ENCODE measurements at places on chromosomes 16 and 17.

GRCh38 chr16:2115591-2115973 is 20.1 kb downstream of the PKD1 start:
- no peak for DNase-seq

DNA sequence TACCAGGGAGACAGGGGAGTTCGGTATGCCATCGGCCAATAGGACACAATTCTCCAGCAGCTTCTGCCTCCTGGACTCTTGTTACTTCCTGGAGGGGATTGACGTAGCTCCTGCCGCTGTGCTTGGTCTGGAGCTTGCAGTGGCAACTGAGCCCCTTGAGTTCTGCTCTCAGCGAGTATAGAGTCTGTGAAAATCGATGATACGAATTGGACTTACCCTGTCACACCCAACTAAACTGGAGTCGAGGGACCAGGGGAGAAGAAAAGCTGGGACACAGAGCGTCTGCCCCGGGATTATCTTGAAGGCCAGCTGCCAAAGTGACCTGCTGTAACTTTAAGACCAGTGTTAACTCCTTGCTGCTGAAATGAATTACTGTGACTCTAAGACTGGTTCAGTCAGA is 22.2 kb downstream of the SEC14L1 start:
- no peak for DNase-seq

DNA sequence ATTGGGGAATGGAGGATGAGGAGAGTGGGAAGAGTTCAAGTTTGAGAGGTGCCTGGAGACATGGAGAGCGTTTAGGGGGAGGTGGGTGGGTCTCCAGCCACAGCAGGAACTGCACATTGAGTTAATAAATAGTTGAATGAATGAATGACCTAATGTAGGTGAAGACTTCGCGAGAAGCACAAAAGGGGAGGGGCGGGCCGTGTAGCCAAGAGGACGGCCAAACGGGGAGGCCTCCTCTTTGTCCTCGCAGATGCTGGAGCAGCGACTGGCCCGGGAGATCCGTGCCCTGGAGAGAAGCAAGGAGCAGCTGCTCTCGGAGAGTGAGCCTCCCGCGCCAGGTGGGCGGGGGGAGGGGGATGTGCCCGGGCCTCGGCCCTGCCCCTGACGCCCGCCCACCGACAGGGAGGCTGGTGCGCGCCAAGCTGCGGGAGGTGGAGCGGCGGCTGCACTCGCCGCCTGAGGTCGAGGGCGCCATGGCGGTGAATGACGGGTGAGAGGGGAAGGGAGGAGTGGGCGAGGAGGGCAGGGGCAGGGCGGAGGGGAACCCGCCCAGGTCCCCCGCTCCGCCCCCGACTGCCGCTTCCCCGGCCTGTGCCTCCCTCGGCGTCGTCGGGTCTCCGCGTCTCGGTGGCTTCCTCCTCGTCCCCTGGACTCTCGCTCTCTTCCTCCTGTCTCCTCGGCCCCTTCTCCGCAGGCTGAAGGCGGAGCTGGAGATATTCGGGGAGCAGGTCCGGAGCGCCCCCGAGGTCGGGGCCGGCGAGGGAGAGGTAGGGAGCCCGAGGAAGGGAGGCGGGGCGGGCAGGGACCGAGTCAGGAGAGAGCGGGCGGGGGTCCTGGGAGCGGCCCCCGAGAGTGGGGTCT is 12.9 kb downstream of the SYCE1L start:
- DNase-seq: peak; percentile 9

DNA sequence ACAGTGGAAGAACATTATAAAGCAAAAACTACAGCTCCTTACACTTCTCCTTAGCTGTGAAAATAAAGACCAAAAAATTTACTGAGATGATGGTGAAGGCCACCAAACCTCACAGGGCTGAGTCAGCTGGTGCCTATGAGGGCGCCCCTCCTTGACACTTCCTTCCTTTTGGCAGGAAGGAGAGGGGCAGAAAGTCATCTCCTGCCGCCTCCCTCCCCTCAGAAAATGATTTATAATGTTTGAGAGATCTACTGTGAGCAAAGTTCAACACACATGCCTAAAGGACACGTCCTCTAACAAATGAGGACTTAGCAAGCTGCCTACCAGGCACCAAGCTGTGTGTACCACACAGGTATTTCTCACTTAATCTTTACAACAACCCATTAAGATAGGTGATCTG is 245.7 kb downstream of the PRKCA start:
- DNase-seq: no peak

DNA sequence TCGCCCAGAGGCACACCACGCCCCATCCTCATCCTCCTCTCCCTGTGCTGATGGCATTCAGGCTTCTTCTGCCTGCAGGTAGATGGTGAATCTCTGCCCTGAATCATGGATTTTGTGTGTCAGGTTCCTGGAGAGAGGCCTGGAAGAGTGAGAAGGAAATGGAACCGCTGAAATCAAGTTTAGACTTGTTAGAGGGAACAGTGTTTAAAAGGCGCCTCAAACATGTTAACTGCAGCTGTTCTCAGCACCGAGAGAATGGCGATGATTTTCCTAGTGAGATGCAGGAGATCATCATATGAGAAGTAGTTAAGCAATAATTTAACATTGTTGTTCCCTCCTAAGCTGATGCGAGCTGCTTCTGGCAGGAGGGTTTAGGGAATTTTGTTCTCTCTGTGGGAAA is 744.4 kb upstream of the EEF2KMT start:
- DNase-seq: no peak

GRCh38 chr16:50671644-50672260 is 9.4 kb downstream of the SNX20 start:
- DNase-seq: no peak

DNA sequence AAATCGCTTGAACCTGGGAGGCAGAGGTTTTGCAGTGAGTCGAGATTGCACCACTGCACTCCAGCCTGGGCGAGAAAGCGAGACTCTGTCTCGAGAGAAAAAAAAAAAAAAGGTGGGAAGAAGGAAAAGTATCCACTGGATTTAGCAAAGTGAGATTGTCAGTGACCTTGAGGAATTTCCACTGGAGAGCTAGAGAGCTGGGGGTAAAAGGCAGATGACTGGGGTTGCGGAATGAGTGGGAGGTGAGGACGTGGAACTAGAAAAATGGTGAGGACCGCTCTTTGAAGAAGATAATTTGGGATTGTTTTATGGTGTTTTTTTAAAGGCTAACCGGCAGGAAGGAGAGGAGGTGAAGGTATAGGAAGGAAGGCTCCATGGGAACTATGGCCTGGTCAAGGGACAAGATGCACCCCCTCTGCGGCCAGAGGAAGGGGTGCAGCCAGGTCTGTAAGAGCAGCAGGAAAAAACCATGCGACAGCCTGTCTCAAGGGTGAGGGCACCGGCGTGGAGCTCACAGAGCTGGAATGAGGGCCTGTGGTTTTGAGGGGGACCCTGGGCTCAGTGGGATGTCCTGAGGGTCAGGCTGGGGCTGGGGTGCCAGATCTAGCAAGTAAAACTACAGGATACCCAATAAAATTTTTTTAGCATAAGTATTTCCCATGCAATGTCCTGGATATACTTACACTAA is 694 bp upstream of the MLST8 start:
- no peak for DNase-seq

GRCh38 chr16:23691483-23692189 is 12.9 kb downstream of the PLK1 start:
- no peak for DNase-seq

DNA sequence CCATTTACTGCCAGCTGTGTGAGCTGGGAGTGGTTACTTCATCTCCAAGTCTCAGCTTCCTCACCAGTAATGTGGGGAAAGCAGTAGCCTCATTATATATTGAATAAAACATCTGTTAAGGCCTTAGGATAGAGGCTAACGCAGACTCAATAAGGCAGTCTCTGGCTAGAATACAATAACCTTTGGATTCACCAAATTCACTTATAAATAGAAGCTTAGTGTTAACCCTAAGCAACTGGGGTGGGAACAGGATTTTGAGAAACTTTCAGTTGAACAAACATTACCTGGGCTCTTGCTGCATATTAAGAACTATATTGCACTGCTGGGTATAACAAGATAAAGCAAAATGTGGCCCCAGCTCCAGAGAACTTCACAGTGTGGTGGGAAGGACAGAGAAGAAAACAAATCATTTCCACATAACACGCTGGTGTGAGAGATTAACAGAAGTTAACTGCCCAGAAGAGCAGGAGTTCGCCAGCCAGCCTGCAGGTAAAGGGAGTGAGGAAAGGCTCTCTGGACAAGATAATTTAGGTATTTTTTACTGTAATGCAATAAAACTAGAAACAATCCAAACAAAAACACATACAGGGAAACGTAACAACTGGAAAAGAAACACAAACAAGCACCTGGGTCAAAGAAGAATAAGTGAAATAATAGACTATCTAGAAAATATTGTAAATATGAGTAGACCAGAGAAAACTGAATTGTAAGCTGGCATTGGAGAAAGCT is 57.0 kb downstream of the USP31 start:
- no peak for DNase-seq

- no peak for DNase-seq
These were observed 26.9 kb upstream of the COX10 start for GRCh38 chr17:14042411-14042810.

DNA sequence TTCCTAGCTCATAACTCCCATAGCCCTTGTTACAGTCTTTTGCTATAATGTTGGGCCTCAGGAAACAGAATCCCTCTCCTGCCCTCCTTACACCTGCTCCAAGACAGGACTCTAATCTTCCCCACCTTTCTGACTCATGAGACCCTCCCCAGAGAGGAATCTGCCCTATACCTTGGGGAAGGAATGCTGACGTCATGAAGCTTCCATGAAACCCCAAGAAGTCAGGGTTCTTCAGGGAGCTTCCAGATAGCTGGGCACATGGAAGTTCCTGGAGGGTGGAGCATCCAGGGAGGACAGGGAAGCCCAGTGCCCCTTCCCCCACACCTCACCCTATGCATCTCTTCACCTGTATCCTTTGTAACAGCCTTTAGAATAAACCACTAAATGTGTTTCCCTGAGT is 285.7 kb downstream of the SOX9 start:
- DNase-seq: no peak

DNA sequence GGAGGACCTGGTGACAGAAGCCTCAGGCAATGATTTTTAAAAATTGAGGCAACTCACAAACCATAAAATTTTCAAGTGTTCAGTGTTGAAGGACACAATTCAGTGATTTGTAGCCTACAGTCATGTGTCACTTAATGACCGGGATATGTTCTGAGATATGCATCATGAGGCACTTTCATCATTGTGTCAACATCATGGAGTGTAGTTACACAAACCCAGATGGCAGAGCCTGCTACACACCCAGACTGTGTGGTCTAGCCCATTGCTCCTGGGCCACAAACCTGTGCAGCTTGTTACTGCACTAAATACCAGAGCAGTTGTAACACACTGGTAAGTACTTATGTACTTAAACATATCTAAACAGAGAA is 1.6 kb downstream of the PRSS41 start:
- no peak for DNase-seq

GRCh38 chr17:41666237-41666641 is 22.4 kb upstream of the EIF1 start:
- DNase-seq: no peak

DNA sequence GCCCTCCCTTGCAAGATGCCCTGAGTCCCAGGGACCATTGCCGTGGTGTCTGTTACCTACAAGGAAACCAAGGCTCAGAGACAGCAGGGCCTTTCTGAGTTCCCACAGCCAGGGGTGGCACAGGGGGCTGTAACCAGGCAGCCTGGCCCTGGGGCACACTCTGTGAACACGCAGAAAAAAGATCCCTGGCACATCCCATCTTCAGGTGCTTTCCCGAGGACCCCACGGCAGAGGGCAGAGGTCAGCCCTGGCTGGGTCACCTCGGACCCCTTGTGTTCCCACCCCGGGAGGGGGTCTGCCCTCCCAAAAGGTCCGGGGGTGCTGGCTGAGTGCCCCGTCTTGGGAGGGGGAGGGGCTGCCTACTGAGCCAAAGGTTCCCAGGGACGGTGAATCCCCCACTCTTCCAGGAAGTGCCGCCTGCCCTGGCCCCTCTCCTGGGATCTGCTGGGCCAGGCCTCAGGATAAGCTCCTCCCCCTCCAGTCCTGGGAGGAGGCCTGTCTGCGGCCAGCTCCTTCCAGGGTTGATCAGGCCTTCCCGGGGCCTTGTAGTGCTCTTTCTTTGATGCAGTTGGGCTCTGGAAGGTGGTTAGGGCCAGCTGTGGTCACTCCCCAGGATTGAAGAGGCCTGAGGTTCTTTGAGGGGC is 8.1 kb downstream of the GLIS2 start:
- no peak for DNase-seq

DNA sequence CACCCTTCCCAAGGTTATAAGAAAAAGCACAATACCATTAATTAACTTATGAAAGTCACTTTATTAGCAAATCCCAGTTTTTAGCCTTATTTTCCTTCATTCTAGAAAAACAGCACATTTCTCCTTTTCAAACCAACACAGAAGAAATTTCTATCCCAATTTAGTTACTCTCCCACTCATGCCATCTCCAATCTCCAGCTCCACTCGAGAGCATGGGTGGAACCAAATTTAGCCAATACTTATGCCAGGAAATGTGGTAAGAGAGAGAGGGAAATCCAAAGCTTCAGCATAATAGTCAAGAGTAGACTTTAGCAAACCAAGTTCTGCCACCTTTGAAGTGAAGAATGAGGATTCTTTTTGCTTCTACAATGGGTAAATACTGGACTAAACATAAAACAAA is 288.8 kb downstream of the KIF2B start:
- no peak for DNase-seq

GRCh38 chr16:89256651-89257254 is 39.2 kb downstream of the ZNF778 start:
- peak; percentile 33 for DNase-seq

GRCh38 chr16:90047714-90048346 is 28.6 kb upstream of the DBNDD1 start:
- no peak for DNase-seq

DNA sequence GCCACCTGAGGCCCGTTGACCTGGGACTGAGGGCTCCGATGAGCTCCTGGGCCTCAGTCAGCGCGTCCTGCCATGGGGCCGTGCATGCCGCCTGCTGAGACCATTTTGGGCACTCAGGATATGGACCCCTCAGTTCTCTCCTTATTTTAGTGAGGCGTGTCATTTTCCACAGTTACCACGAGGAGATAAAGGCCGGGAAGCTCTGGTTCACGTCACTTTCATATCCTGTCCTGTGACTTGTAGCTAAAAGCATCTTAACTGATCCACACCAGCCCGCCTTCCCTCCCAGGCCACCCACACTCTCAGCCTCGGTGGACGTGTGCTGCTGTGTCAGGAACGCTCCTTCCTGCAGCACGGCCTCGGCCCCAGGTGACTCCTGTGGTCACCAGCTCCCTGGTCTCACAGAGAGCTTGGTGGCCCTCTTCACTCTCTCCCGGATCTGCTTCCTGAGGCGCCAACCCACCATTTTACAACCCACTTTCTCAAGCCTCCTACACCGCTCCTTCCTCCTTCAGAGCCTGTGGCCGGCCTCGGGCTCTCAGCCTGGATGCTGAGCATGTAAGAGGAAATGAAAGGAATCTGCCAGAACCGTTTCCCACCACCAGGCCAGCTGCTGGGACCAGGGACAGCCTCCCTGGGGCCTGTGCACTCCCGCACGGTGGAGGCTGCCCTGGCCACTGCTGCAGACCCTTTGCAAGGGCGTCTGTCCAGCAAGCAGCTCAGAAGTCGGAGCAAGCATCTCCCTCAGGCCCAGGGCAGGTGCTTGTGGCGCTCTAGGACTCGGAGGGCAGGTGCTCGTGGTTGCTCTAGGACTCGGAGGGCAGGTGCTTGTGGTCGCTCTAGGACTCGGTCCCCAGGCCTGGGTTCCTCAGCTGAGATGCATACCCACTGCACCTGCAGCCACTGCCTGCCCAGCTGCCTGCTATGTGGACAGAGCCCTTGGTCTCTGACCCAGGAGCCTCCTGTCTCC is 23.9 kb upstream of the FASN start:
- no peak for DNase-seq
